Hippocampal formation (tissue), 2 donors: ENCODE measurements at places on chromosomes 2 and 18.

DNA sequence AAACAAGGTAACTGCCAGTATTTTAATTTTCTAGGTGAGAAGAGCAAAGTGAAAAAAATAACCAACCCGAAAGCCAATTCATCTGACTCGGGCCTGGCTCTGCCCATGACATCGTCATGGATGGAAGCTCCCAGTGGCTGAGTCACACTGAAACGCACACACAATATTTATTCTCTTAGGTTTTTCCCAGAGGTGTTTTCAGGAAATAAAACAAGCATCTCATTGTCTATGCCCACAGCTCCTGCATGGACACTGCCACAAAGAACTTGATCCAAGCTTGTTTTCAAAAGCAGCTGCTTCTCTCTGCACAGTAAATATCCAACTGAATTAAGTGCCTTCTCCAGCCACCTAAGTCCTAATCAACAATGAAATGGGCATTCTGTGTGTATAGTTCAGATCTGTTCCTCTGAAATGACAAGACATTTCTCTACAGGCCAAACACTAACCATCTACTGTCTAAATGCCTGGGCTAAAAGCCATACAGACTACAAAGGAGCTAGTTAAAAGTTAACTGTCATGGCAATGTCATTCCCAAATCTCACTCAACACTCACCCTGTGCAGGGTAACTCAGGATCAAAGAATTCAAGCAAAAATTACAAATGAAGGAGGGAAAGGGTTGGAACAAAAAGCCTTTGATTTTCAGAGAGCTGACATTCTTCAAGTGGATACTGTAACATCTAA, 62.9 kb downstream of the RPL31 start:
- no peak for DNase-seq

DNA sequence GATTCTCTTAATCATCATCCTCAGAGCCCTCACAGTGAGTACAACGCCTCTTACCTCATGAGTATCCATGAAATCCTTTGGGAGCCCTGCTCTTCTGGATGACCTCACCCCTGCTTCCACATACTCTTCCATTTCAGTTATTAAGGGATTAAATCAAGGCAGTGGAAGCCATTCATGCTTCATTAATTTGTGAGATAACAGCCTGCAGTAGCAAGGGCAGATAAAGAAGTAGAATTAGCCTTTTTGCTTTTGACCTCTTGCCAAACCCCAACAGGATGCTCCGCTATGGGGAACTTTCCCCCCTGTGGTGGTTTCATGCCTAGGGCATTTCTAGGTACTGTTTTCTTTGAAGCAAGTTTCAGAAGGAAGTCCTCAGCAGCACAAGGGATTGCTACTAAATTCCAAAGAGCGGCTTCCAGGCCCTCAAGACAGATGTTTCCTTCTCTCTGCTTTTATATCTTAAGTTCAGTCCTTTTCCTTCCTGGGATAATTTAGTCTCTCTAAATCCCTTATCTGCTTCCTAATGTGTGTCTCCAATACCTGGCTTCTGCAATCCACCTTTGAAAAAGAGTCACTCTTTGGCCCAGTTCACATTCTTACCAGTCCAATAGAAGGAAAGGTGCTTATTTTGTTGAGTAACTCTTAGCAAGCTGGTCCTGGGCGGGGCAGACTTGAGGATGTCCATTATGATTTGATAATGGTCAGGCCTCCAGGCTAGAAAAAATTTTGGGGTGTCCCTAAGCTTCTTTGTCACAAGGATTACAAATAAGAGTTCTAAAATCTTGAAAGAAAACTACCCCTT, 76.9 kb downstream of the MYO1B start:
- no peak for DNase-seq

- peak; percentile 62 for DNase-seq
These were observed 3.5 kb upstream of the RHOB start for GRCh38 chr2:20443276-20443920.

DNA sequence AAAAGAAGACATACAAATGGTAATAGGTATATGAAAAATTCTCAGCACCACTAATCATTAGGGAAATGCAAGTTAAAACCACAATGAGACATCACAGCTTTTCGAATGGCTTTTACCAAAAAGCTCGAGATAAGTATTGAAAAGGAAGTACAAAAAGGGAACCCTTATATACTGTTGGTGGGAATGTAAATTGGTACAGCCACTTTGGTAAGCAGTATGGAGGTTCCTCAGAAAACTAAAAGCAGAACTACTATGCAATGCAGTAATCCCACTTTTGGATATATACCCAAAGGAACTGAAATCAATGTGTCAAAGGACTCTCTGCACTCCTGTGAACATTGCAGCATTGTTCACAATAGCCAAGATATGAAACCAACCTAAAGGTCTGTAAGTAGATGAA, 107.5 kb upstream of the SPATS2L start:
- DNase-seq: no peak

GRCh38 chr2:172792711-172793110, 57.1 kb downstream of the RAPGEF4 start:
- DNase-seq: no peak

GRCh38 chr2:156592809-156593593, 156.8 kb downstream of the GPD2 start:
- no peak for DNase-seq

GRCh38 chr2:23537991-23538390, 153.0 kb downstream of the KLHL29 start:
- no peak for DNase-seq

DNA sequence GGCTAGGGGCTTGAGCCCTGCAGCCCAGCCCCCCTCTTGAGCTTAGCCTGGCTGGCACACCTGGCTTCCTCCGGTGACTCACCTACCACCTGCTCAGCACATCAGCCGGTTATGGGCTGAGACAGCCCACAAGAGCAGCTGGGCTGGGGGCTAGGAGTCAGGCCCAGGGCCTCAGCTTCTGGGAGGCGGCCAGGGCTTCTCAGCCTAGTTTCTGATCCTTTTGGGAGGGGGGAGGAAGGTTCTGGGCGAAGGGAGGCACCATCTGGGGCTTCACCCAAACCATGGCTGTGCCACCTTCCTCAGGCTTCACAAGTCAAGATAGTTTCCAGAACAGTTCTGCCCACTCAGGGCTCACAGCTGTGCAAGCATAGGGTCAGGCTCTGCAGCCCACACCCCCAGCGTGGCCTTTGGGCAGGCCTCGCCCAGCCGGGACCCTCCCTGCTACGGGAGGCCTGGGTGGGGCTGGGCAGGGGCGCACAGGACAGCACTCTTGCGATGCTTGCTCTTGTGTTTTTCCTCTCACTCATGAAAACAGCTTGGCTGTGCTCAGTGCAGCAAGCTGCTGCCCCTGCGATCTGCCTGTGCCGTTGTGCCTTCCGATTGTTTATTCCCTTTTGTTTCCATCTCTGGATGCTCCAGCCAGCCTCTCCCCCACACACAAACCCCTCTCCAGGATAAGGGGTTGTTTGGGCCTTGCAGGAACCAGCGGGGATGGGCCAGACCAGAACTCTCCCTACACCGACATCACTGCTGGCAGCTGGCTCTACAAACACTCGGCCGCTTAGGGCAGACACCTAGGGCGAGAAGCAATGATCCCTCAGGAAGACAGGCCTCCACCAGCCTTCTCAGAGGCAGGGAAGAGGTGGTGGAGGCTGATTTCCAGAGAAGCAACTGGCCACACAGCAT, 26.1 kb upstream of the SEMA4C start:
- DNase-seq: no peak

DNA sequence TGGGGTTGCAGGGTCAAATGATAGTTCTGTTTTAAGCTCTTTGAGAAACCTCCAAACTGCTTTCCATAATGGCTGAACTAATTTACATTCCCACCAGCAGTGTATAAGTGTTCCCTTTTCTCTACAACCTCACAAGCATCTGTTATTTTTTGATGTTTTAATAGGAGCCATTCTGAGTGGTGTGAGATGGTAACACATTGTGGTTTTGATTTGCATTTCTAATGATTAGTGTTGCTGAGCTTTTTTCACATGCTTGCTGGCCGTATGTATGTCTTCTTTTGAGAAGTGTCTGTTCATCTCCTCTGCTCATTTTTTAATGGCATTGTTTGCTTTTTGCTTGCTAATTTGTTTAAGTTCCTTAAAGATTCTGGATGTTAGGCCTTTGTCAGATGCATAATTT, 107.7 kb downstream of the PDE11A start:
- DNase-seq: no peak

GRCh38 chr2:12119841-12120240, 373.4 kb downstream of the LPIN1 start:
- no peak for DNase-seq

DNA sequence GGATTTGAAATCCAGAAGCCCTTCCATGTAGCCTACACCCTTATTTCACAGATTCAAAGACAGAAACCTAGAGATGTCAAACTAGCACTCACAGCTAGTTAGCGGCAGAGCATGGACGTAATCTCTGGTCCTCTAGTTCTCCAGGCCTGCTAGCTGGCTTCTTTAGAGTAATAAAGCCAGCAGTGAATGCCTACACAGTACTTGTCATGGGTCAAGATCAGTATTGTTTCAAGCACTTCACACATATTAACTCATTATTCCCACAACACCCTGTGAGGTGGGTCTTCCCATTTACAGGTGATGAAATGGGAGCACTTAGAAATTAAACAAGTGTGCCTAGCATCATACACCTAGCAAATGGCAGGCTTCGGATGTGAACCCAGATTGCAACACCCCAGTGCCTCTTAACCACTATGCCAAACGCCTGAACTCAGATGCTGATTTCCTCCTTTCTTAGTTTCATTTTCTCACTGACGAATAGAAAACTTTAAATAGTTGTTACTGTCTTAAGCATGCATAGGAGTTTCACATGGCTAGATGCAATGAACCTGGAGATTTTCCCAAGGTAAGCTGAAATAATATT, 14.5 kb upstream of the ZBTB14 start:
- no peak for DNase-seq

GRCh38 chr2:70718241-70718640, 49.8 kb downstream of the ADD2 start:
- no peak for DNase-seq

DNA sequence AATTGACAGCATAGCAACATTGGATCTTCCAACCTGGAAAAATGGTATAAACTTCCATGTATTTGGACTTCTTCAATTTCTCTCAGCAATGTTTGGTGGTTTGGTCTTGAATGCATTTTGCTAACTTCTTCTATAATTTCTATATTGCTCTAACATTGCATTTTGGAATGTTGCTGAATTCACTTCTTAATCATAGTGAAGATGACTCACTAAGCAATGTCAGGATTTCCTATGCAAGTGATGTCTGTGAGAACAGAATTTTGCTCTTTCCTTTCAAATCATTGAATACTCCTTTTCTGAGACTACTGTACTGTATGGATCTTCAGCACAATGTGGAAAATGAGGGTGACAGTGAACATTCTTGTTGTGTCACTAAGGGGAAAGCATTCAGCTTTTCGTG, 28.9 kb upstream of the CDH19 start:
- no peak for DNase-seq

DNA sequence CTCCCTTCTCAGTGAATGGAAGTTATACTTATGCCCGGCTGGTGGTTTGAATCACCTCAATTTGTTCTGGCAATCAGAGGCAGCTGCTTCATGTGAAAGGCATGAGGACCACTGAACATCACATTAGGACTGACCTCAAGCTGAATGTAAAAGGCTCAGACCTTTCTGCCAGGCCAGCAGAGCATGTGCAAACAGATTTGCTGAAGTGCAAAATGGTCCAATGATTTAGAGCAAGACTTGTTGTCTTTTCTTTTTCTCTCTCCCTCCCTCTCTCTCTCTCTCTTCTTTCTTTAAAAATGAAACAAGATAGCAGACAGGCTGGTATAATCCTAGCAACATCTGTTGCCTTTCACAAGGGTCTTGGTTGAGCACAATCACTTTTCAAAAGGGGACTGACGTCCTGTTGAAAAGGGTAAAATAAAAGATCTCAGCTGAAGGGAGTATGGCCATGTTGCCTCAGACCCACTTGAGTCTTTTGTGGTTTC, 13.3 kb upstream of the CDH7 start:
- DNase-seq: no peak

- DNase-seq: peak; percentile 80
These were observed 240.6 kb downstream of the SOX11 start for GRCh38 chr2:5932556-5933469.

GRCh38 chr18:63366213-63367052, 573 bp downstream of the KDSR start:
- no peak for DNase-seq

- DNase-seq: no peak
These were observed 554.6 kb upstream of the SALL3 start for GRCh38 chr18:78425019-78425412.

- no peak for DNase-seq
These were observed 52.5 kb upstream of the CTDP1 start for GRCh38 chr18:79626905-79627749.

DNA sequence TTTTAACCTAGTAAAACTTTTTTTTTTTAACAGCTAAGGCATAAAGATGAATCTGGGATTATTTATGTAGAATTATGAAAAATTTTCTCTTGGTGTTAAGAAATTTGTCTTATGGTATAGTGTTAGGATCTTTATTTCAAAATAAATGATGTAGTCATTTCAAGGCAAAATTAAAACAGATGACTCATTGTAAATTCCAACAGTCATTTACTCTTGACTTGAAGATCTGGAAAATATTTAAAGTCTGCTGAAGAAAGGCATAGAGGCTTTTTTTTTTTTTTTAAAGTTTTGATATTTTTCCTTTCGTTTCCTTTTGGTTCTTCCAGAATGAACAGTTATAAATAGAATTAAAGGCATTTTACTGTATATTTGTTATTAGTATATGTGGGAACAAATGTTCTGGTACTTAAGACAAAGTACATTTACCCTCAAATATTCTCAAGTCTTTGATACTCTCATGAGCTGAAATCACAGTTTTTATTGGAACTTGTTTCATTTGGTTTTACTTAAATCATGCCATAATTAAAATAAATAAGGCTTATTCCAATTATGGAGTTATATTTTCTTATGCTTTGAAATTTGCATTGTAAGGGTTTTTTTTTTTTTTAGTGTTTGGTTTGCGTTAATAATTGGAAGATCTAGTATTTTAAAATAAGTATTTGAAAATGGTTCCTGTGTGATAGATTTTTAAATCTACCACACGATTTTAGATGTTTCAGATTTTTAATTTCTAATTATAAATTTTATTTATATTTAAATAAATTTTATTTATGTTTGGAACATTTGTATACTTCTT, 29.9 kb downstream of the GLS start:
- DNase-seq: no peak

DNA sequence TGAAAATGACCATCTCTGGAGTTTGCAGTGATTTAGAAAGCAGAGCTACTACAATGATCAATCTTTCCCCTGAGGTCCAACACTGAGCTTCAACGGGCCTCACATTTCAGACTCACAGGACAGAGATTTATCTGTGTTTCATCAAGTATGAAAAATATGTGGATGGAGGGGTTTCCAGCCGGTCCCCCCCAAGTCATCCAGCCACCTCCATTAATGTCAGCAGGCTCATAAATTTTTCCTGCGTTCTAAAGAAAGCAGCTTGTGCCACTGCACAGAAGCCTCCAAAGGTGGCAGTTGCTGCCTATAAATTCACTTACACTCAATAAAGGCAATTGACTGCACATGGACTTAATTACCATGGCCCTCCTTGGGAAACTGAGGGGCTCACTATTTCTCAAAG, 117.4 kb upstream of the ACKR3 start:
- DNase-seq: no peak
